Stimulated activated naive B cell treated with anti-CD40 and anti-IgM and Interleukin-4, amounts not matched to agents 10 μg/mL and 1 μg/mL and 100 μg/mL, for 72 hours (primary cell): ENCODE measurements at places on chromosomes 13 and 19.
A peak's percentile ranks its signal among the peaks of the same experiment; 100 is the strongest.

DNA sequence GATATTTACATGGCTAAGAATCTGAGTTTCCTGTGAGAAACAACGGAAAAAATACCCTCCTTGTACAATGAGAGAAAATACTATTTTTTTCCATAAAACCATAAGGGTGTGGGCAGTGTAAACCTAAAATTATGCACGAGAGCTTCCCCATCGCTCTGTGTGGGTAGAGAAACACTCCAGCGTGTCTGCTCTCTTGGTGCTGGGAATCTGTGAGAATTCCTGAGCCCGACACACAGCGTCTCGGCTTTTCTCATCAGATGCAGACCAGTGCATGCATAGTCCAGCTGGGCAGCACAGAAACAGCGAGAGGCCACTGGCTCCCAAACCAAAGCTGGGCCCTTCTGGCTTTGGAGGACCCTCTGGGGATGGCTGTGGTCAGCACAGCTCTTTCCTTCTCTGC lies 12.0 kb downstream of the PLPP2 start:
- DNase-seq, result no peak

GRCh38 chr19:334296-335071 lies 10.1 kb downstream of the MIER2 start:
- no peak for DNase-seq

DNA sequence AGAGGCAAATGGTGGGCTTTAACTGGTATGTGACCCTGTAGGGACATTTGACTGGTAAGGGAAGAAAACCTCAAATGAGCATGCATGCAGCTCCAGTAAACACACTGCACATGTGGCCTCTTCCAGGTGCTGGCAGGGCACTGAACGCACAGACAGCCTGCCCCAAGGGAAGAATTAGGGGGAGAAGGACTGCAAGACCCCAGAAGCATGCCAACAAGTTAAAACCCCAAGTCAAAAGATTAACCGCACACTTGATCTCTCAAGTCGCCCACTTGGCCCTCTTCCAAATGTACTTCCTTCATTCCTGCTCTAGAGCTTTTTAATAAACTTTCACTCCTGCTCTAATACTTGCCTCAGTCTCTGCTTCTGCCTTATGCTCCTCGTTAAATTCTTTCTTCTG lies 46.9 kb upstream of the SLITRK1 start:
- no peak for DNase-seq

DNA sequence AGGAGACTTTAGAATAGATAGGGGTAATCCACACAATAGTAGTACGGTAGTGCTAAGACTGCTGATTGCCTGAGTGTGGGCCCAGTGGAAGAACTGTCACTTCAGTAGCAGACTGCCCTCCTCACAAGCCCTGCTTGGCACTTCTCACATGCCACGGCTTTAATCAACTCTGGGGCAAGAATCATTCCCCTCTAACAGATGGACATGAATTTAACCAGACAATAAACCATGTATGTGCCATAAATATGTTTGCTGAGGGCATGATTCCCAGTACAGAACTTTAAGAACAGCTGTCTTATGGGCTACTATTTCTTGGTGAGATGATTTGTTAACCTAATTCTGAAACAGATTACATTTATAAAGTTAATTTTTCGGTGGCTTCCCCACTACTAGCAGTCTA lies 22.0 kb downstream of the DPY19L3 start:
- no peak for DNase-seq

GRCh38 chr19:19849056-19849455 lies 16.6 kb upstream of the ZNF253 start:
- DNase-seq, result no peak

DNA sequence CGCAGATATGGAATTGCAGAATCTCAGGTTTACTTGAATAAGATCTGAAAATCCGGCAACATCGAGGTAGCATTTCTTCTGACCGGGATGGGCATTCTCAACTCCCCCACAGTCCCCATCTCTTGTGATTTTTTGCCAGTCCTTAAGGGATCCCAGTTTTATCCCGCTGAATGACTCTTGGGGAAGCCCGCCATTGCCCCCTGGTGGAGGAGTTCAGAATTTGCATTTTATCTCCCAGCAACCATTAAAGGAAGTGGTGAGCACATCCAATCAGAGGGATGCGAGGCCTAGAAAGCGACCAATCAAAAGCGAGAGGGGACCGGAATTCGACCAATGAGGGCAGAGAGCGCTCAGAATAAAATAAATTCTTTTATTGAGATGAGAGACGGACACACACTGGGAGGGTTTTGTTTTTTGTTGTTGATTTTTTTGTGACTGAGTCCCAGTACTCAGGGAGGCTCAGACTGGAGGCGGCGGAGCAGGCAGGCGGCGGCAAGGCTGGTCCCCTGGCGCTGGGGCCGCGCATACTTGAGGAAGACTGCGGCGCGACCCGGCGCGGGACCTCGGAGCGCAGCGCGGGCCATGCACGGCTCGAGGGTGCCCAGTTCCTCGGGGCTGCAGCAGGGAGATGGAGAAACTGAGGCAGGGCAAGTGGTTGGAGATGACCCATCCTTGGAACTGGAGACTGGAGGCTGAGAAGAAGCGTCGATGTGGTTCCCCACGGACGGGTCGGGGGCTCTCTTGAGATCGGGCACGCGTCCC lies 3.9 kb upstream of the TTC9B start:
- peak; percentile 53 for DNase-seq

DNA sequence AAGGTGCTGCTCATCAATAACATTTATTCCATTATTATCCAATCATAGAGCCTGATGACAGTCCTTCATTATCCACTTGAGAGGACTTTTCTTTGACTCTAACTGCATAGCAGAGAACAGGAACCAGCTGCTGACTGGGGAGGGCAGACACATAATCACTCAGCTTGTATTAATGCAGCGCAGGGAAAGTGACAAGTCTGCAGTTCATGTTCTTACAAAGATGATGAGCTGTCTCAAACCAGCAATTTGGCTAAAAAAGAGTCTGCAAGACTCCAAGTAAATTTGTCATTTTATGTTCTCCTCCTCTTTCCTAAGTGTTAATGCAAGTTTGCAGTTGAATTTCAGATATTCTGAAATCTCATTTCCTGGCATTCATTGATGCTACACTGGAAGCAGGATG lies 40.0 kb upstream of the CBY2 start:
- DNase-seq, result no peak

- no peak for DNase-seq
Measured at GRCh38 chr13:106029676-106030290, 505.7 kb downstream of the EFNB2 start.

GRCh38 chr13:86633346-86633745 lies 834.1 kb upstream of the SLITRK6 start:
- DNase-seq, result no peak

DNA sequence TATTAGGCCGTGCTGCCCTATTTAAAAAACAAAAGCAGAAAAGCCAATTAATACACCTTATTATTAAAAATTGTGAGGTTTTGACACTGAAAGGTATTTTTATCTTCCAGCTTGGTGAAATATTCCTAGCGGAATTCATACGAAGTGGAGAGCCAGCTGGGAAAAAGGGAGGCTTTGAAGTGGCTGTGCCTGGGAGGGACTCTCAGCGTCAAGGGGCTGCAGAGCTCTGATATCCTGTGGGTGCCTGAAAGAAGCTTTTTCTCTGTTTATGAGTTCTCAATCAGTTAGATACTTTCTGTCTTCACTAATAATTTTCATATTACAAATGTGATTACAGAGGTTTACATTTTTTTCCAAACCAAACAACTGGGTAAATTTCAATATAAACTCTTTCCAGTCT lies 140.2 kb upstream of the MIR17HG start:
- DNase-seq, result no peak

DNA sequence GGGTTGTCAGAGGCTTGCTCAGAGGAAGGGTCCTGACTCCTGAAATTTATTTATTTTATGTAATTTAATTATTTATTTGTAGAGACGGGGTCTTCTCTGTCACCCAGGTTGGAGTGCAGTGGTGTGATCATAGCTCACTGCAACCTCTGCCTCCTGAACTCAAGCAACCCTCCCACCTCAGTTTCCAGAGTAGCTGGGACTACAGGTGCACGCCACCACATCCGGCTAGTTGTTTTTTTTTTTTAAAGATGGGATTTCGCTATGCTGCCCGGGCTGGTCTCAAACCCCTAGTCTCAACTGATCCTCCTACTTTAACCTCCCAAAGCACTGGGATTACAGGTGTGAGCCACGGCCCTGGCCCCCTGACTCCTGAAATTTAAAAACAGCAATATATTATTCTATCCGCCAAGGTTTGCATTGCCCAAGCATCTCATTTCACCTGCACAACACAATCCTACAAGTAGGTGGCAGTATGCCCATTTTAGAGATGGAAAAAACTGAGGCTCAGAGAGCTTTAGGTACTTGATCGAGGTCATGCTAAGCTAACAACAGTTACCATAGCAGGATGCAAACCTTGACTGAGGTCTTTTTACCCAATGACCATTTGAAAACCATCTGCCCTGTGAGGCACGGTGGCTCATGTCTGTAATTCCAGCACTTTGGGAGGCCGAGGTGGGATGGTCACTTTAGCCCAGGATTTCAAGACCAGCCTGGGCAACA lies 18.1 kb downstream of the ARHGEF18 start:
- peak; percentile 35 for DNase-seq

GRCh38 chr19:36891768-36892357 lies 24.2 kb downstream of the ZNF829 start:
- DNase-seq, result no peak

DNA sequence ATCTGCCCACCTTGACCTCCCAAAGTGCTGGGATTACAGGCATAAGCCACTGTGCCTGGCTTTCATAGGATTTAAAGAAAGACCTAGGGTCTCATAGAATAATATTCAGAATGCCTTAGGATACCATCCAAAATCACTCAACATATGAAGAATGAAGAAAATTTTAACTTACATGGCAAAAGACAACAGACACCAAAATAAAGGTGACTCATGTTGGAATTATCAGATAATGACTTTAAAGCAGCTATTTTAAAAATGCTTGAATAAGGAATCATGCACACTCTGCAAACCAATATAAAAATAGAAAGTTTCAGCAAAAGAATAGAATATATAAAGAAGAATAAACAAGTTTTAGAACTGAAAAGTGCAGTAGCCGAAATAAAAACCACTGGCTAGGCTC lies 29.3 kb downstream of the ZNF566 start:
- no peak for DNase-seq

DNA sequence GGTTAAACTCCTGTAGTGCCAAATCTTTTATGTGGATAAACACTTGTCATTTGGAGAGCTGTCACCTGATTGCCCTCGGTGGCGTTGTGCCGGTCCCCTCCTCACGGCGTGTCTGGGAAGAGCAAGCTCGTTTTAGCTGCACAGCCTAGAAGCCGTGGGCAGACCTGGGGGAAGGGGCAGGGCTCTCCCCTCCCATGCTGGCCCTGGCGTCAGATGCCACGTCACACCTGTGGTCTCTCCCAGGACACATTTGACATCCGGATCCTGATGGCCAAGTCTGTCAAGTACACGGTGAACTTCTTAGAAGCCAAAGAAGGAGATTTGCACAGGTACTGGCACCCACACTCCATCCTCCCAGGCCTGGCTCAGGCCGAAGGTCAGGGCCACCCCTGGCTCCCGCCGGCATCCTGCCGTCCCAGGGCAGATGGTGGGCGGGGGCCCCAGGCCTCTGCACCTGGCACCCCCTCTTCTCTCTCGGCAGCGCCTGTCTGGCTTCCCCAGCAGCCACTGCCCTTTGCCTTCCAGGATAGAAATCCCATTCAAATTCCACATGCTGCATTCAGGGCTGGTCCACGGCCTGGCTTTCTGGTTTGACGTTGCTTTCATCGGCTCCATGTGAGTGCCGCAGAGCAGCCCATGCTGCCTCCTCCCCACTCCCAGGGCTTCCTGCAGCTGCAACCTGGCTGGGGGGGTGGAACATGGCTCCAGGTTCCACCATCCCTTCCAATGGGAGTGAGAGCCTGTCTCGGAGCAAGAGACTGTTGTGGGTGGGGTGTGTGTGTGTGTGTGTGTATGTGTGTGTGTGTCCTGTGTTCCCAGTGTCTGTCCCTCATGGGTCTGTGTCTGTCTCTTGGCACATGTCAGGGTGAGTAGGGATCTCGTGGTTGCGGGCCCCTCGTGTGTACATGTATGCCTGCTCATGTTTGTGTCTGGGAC lies 8.8 kb downstream of the YIPF2 start:
- no peak for DNase-seq

DNA sequence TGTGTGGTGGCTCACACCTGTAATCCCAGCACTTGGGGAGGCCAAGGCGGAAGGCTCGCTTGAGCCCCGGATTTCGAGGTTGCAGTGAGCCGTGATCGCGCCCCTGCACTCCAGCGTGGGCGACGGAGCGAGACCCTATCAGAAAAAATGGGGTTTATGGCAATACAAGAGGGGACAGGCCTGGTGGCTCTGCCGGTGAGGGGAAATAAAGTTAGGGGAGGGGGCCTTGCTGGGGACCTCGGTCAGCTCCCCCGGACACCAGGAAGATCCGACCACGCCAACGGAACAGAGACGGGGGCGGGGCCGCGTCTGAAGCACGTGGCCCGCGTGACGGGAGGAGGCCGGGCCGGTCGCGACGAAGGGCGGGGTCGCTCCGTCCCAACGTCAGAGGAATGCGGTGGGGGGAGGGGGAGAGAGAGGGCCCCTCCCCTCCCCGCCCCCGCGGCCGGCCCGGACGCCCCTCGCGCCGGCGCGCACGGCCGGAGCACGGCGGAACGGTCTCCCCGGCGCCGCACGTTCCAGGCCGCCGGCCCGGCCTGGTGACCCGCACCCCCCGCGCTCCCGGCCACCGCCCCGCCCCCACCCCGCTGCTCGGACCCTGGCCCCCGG lies 1.9 kb upstream of the HNRNPL start:
- peak; percentile 90 for DNase-seq

- DNase-seq, result no peak
Measured at GRCh38 chr19:6890401-6890913, 3.1 kb downstream of the ADGRE1 start.

DNA sequence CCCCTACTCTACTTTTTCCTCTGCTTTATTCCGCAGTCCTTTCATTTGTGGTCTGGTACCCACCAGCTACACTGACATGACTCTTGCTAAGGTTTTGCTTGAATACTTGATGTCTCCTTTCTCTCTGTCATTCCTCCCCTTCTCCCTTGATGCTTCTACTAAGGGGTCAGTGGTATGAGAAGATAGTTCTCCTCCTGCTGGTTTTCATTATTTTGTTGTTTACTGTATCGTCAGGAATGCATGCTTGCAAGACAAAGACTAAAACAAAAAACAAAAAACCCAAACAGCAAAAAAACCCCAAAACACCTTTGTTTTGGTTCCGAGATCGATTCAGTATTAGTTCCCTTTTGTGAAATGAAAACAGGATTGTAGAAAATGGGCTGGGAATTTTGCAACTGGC lies 59.5 kb downstream of the PCCA start:
- no peak for DNase-seq

- no peak for DNase-seq
Measured at GRCh38 chr19:40519352-40520322, 52.8 kb downstream of the SPTBN4 start.

GRCh38 chr13:52997951-52998876 lies 30.4 kb upstream of the OLFM4 start:
- DNase-seq, result no peak
